Omental fat pad (tissue), 4 donors: ENCODE measurements at places on chromosomes 4 and X. TPM values are rescaled to one million over a fixed set of nuclear protein-coding genes. Genes with fewer than 3 reads are reported as not detected.

- no peak for DNase-seq
Measured at GRCh38 chrX:131614241-131614640, 70.4 kb downstream of the OR13H1 start.

Gene ADAM29
- not detected for total RNA-seq

GRCh38 chr4:55121246-55121645 lies 4.1 kb downstream of the KDR start:
- DNase-seq: no peak

Gene COX7B2
- not detected for total RNA-seq

Gene GALNT7
- 7.6 TPM for total RNA-seq

DNA sequence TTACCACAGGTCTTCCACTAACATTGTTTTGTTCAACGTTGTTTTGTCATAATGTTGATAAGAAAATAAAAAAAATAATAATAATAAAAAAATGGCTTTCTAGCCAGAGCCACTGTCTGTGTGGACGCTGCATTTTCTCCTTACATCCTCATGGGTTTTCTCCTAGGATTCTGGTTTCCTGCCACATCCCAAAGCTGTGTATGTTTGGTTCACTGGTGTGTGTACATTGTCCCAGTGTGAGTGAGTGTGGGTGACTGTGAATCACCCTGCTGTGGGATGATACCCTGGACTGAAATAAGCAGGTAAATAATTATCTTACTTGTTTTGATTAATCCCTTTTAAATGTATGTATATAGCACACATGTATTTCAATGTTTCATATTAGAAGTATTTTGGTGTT lies 2154.4 kb upstream of the AGA start:
- no peak for DNase-seq
